ENCODE measurements at places on chromosomes 2 and 18.
A peak's percentile ranks its signal among the peaks of the same experiment; 100 is the strongest.

GRCh38 chr2:12716282-12717190, at the start of gene TRIB2:
Gene TRIB2, plus strand, starts transcription at chr2:12716936. Its CDS starts 1,372 bp downstream, at chr2:12718308.
- DNase-seq = peak; percentile 41
- H3K4me3 ChIP-seq = peak within 1 kb of the TSS; percentile 55
- no peaks in the 10 kb centered on the region for H3K36me3 ChIP-seq
- peaks cover 25% of the 10 kb centered on the region for H3K4me1 ChIP-seq

DNA sequence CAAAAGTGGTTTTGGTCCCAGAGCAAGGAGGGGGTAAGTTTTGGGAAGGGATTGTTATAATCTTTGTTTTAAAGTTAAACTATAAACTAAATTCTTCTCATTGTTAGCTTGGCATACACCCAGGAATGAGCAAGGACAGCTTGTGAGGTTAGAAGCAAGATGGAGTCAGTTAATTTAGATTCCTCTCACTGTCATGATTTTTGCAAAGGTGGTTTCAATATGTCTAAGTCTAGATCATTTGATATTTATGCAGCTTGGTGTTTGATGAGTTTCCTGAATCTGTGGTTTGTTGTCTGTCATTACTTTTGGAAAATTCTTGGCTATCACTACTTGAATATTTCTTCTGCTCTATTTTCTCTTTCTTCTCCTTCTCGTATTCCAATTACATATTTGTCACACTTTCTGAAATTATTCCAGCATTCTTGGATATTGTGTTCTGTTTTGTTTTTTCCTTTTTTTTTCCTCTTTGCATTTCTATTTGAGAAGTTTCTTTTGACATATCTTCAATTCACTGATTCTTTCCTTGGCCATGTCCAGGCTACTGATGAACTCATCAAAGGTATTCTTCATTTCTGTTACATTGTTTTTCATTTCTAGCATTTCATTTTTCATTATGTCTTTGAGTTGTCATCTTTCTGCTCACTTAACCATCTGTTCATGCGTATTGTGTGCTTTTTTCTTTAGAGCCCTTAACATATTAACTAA, 5.1 kb downstream of the SP140 start:
- H3K27me3 ChIP-seq = no peaks in the 10 kb centered on the region
- no peak for DNase-seq
- no peaks in the 10 kb centered on the region for H3K36me3 ChIP-seq
- H3K4me1 ChIP-seq = 0 out of 2 replicates have a peak, but pooled peaks cover 6% of the 10 kb centered on the region
- H3K4me3 ChIP-seq = no peak overlapping the region
- H3K27ac ChIP-seq = no peak overlapping the region

DNA sequence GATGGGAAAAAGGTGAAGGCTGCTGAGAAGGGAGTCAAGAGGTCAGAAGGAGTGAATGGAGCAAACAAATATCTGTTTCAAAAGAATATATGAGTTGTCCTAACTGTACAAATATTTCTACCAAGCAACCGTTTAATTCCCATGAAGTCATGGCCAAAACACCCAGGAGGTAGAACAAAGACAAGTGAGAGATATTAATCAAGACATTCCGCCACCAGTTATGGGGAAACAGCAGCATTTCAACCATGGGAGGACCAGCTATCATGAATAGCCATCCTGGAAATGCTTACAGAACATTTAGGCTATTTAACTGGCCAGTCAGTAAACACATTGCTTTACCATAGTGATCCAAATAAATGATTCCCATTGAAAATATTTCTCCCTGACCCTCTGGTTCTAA, 396.3 kb downstream of the IRS1 start:
- H3K27me3 ChIP-seq = no peaks in the 10 kb centered on the region
- no peak overlapping the region for H3K4me3 ChIP-seq
- DNase-seq = peak; percentile 94
- peaks cover 10% of the 10 kb centered on the region for H3K4me1 ChIP-seq

DNA sequence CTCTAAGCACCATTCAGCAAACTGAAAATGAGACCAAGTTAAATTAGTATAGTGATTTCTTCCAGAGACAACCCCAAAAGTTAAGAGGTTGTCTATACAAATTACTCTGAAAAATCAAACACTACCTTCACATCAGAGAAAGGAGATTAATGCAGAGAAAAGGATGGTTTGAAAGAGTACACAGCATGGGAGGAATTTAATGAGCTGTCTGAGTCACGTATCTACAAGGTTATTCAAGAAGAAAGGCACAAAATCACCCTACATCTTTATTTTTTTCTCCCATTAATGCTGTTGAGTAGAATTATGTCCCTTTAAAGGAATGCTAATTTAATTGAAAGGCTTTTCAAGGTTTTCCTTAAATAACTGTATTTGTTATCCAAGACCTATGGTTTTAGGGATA, 41.1 kb downstream of the LANCL1 start:
- no peaks in the 10 kb centered on the region for H3K27me3 ChIP-seq
- H3K4me1 ChIP-seq = no peaks in the 10 kb centered on the region
- peaks cover 54% of the 10 kb centered on the region for H3K36me3 ChIP-seq

- no peaks in the 10 kb centered on the region for H3K27me3 ChIP-seq
- H3K4me3 ChIP-seq = no peak overlapping the region
- DNase-seq = peak; percentile 35
Measured at GRCh38 chr2:232333361-232334135, 45.0 kb upstream of the ALPP start.

GRCh38 chr2:54624591-54625071, 98.8 kb upstream of the EML6 start:
- H3K4me1 ChIP-seq = peaks cover 20% of the 10 kb centered on the region
- no peak overlapping the region for H3K4me3 ChIP-seq
- no peak overlapping the region for H3K27ac ChIP-seq
- H3K27me3 ChIP-seq = no peaks in the 10 kb centered on the region
- no peak for DNase-seq

DNA sequence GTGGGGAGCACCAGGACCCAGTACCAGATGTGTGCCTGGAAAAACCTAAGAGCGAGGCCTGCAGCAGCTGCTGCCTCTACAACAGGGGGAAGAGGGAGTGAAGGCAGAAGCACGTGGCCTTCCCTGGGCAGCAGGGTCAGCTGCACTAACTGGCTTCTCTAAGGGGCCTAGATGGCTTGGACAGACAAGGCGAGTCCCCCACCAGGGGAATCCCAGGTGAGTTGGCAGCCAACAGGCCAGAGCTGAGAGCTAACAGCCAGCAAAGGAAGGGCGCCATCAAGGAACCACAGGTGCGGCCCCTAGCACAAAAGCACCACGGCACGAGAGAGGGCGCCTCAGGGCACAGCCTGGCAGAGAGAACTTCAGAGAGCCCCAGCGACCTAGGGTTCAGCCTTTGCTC, 19.8 kb upstream of the MAL start:
- H3K27me3 ChIP-seq = peaks cover 53% of the 10 kb centered on the region
- no peaks in the 10 kb centered on the region for H3K4me1 ChIP-seq
- H3K27ac ChIP-seq = no peak overlapping the region
- no peaks in the 10 kb centered on the region for H3K36me3 ChIP-seq
- H3K4me3 ChIP-seq = no peak overlapping the region

DNA sequence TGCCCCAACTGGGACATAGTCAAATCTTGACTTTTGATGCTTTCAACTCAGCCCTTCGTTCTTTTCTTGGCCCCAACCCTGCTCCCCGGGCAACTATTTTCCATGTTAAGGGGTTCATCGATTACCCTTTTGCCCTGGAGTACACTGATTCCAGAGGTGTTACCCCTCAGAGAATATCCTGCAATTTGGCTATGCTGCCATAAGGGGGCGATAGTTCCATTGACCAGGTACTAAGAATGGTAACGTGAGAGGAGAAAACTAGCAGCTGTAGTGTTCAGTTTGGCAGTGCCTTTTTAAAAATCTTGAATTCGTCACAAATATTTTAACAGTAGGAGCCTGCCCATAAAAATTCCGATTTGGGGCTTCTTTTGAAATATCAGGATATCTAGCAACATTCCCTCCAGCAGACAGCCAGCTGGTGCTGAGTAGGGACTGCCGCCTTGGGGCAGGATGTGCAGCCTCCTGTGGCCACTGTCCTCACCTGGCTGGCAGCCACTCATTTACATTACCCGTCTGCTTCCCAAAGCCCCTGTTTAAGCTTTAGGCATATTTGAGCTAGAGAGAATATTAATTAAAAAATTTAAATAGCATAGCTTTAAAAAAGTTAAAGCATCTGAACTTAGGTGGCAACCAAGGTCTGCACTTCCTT, 146.3 kb upstream of the SKOR2 start:
- no peaks in the 10 kb centered on the region for H3K27me3 ChIP-seq
- H3K4me3 ChIP-seq = no peak overlapping the region
- no peaks in the 10 kb centered on the region for H3K4me1 ChIP-seq
- DNase-seq = peak; percentile 10
- H3K36me3 ChIP-seq = no peaks in the 10 kb centered on the region

- no peaks in the 10 kb centered on the region for H3K27me3 ChIP-seq
- H3K4me1 ChIP-seq = no peaks in the 10 kb centered on the region
- H3K36me3 ChIP-seq = no peaks in the 10 kb centered on the region
- H3K4me3 ChIP-seq = no peak overlapping the region
- no peak overlapping the region for H3K27ac ChIP-seq
- no peak for DNase-seq
Measured at GRCh38 chr2:25470806-25471205, 129.1 kb upstream of the DNMT3A start.

- H3K36me3 ChIP-seq = no peaks in the 10 kb centered on the region
- no peak for DNase-seq
- H3K4me3 ChIP-seq = no peak overlapping the region
- H3K4me1 ChIP-seq = no peaks in the 10 kb centered on the region
- no peak overlapping the region for H3K27ac ChIP-seq
Measured at GRCh38 chr18:36950960-36951359, 122.0 kb downstream of the KIAA1328 start.

GRCh38 chr2:96954011-96954846, 32.2 kb downstream of the FAM178B start:
- no peaks in the 10 kb centered on the region for H3K36me3 ChIP-seq
- no peak for DNase-seq
- peaks cover 7% of the 10 kb centered on the region for H3K27me3 ChIP-seq
- no peak overlapping the region for H3K4me3 ChIP-seq
- no peak overlapping the region for H3K27ac ChIP-seq

DNA sequence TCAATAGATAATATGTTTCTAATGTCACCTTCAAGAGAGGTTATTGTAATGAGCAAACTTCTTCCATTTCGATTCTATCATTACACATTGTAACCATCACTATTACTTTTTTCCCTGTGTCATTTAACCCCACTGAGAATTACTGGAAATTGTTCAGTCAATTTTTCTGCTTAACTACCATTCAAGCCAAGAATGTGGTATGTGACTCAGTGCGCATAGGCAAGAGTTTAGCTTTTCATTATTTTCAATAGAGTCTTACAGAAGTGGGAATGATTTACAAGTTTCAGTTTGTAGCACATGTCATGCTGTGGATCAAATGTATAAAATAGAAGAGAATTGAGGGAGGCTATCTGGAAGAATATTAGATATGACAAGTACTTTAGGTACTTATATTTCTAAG, 34.3 kb upstream of the PIEZO2 start:
- H3K27me3 ChIP-seq = peaks cover 2% of the 10 kb centered on the region
- H3K27ac ChIP-seq = no peak overlapping the region
- no peaks in the 10 kb centered on the region for H3K4me1 ChIP-seq

DNA sequence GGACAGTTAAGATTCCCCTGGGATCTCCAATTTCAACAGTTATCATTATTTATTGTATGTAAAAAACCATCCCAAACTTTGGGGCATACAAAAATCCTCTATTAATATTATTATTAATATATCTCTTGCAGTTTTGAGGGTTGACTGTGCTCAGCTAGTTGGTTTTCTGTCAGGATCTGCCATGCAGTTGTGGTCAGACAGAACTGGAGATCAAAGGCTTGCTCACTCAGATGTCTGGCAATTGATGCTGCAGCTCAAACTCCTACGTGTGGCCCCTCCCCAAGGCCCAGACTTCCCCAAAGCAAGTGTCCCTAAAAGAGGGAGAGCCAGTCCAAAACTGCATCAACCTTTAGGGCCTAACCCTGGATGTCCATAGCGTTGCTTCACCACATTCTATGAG, 204.7 kb downstream of the TTC32 start:
- H3K27me3 ChIP-seq = no peaks in the 10 kb centered on the region
- DNase-seq = no peak
- H3K36me3 ChIP-seq = no peaks in the 10 kb centered on the region

DNA sequence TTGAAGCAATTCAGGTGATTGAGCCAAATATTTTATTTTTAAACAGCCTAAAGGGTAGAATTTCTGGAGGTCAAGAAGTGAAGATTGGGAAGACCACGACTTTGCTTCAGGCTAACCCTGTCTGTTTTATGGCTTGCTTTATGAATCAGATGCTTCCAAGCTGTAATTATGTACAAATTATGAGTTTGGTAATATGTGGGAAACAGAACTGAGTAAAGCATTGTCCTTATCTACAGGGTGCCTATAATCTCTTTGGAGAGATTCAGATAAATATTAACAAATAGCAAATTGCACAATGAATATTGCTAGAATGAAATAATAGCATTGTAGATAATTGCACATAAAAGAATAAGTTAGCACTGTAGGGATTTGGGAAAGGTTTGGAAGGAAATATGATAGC, 539.4 kb upstream of the CDH2 start:
- no peak overlapping the region for H3K4me3 ChIP-seq
- no peaks in the 10 kb centered on the region for H3K36me3 ChIP-seq
- no peak for DNase-seq
- no peaks in the 10 kb centered on the region for H3K4me1 ChIP-seq

- DNase-seq = no peak
- H3K36me3 ChIP-seq = peaks cover 5% of the 10 kb centered on the region
- no peak overlapping the region for H3K27ac ChIP-seq
- H3K27me3 ChIP-seq = no peaks in the 10 kb centered on the region
Measured at GRCh38 chr2:167962436-167963226, 284.8 kb downstream of the STK39 start.

- no peak for DNase-seq
- no peak overlapping the region for H3K27ac ChIP-seq
- 0 out of 2 replicates have a peak, but pooled peaks cover 2% of the 10 kb centered on the region for H3K36me3 ChIP-seq
- H3K4me1 ChIP-seq = peaks cover 22% of the 10 kb centered on the region
- H3K4me3 ChIP-seq = peak overlapping the region; percentile 76
Measured at GRCh38 chr18:9333441-9334328, 888 bp upstream of the TWSG1 start.

GRCh38 chr2:190468814-190469569, 60.8 kb downstream of the MFSD6 start:
- H3K4me3 ChIP-seq = no peak overlapping the region
- H3K27me3 ChIP-seq = no peaks in the 10 kb centered on the region
- DNase-seq = peak; percentile 40
- H3K27ac ChIP-seq = no peak overlapping the region

DNA sequence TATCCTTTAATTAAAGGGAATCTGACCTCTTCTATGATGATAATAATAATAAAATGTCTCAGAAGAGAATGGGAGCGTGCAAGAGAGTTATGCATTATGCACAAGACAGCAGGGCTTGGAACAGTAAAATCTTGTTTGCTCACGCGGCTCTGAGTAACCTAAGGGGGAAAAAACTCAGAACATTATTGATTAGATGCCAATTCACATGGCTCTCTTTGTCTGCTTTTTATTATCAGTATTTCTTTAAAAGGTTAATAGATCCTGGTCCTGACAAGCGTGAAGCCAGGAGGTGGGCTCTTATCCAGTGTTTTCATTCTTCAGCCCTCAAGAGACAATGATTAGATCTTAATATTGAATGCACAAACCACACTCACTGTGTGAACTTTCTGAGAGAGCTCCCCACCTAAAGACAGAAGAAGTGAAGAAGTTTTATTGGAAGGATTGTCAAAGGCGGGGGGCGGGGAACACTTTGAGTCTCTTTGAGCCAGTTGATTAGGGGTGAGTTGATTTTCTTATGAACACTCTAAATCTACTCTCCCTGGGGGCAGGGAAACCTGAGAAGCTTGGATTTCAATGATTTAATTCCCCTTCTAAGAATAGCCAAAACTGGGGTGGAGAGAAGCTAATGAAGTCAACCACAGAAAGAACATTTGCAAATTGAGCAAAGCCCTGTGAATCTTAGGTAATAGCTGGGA, 127.5 kb upstream of the CTAGE1 start:
- peaks cover 8% of the 10 kb centered on the region for H3K4me1 ChIP-seq
- H3K36me3 ChIP-seq = no peaks in the 10 kb centered on the region
- no peak for DNase-seq
- no peak overlapping the region for H3K27ac ChIP-seq

Measured in HepG2 (cell line).